ENCODE measurements at places on chromosomes 1 and 21. TPM values are rescaled to one million over a fixed set of nuclear protein-coding genes. Genes with fewer than 3 reads are reported as not detected.

LIN28A gene
- total RNA-seq = not detected

SPRR4 gene
- total RNA-seq = not detected

HYI gene
- 17.3 TPM for total RNA-seq

AUNIP gene
- not detected for total RNA-seq

TRIM58 gene
- total RNA-seq = 2.6 TPM

KCNK2 gene
- 0.12 TPM for total RNA-seq

PRRX1 gene
- total RNA-seq = 23.9 TPM

OR2L2 gene
- not detected for total RNA-seq

S100A2 gene
- not detected for total RNA-seq

BSND gene
- total RNA-seq = not detected

DNA sequence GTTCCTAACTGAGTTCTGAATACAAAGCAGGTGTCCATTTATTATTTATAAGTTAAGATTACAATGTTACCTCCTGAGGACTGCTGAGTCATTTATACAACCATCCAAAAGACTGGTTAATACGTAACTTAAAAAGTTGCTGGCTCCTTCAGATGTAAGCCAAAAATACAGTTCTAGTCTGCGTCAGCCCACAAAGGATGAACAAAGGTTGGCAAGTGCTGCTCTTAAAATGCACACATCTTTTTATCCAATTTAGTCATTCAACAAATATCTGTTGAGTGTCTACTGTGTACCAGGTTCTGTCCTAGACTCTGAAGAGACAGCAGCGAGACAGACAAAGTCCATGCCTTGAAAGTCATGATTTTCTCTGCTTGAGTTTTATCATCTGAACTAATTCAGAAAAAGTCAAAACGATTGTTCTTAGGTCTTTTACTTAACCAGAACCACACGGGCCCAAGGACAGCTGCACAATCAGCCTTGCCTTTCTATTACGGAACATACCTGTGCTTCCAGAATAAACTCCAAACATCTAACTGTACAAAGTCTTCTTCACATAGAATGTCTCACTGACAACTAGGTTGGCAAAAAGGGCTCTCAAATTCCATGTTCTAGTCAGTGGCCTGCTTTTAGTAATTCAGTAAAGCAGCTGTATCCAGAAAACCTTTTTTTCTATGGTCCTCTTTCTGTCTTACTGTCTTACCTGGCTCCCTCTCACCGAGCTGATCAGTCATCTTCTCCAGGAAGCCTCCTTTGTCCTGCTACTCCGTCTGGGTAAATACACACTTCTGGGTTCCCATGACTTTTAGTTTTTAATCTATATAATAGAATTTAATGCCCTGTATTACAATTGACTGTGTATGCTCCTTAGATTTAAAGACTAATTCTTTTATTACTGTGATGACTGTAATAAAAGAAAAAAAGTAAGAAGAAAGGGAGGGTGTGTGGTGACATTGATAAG, 15.5 kb upstream of the CNN3 start:
- no peak for DNase-seq

- no peak for DNase-seq
Observed at GRCh38 chr1:227214207-227214606, 104.1 kb downstream of the CDC42BPA start.

DNA sequence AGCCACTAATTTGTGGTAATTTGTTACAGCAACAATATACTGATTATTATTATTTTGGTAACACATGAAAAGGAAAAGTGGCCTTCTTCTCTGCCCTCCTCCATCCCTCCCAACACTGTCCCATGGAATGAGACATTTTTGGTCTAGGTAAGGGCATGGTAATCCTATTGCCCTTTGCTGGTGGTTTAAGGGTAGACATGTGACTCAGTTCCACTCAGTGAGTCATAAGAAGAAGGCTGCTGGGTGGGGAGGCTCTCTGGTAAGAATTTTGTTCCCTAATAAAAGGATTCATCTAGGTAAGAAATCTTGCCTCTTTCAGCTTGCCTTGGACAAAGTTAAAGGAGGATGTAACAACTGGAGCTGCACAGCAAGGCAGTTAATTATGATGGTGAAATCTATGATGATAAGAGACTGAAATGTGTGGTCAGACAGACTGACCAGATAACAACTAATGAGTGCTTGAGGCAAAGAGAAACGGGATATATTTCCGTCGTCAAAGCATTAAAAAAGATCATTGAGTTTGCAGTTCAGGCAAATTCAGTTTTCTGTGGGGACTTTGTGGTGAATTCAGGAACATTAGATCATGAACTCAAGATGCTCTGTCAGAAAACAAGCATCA, 232.0 kb upstream of the KCNK2 start:
- no peak for DNase-seq

DNA sequence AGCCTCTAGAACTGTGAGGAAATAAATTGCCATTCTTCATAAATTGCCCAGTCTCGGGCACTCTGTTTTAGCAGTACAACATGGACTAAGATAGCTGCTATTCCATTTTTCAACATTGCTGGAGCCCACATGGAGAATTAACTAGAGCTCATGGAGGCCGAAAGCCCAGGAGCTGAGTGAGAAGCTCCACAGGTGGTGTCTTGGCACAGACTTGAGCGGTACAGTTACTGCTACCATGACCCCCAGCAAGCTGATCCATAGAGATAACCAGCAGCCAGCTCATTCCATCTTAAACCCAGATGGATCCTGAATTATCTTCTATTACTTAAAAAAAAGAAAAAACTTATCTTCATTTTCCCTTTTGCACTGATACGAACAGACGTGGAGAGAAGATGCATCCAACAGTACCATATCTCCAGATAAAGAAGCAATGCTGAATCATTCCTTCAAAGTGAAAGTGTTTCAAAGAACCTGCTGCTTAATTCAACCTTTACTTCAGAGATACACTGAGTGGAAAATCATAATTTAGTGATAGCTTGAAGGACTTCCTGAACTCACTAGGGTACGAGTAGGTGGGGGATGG, 115.1 kb downstream of the SETD4 start:
- peak; percentile 21 for DNase-seq

DNA sequence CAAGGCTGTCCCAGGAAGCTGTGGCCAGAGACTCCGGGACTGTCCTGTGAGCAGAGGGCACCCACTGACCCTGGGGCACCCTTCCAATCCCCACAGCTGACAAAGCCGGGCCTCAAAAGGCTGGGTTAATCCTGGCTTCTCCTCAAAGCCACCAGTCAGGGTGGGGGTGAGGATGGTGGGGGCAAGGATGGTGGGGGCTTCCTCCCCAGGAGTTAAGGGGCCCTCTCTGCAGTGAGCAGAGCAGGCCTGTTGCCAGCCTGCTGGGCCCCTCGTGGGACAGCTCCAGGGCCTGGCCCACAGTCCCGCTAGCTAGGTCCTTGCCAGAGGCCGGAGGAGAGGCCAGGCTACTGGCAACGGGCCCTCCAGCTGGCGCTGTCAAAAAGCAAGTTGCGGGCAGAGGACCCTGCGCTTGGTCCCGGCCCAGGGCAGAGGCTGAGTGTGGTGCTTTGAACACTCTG, 37.9 kb upstream of the CCDC27 start:
- DNase-seq = no peak

GRCh38 chr1:222334026-222334680, 213.8 kb downstream of the HHIPL2 start:
- DNase-seq = no peak

- DNase-seq = no peak
Observed at GRCh38 chr1:234435620-234436019, 43.4 kb downstream of the TARBP1 start.

DNA sequence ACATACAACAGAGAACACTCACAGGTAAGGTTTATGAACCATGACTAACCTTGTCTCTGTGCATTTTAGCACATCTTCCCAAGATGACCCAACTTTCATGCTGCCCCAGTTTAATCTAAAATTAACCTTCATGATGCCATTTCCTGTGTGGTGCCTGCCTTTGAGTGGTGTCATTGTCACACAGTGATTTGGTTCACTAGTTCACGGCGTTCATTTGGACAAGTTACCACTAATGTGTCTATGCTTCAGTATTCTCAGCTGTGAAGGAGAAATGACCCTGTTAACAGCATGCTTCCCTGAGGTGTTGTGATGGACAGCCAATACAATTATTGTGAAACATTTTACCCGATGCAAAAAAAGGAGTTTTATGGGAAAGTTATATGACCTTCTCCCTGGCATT, 693.1 kb downstream of the RWDD3 start:
- no peak for DNase-seq

DNA sequence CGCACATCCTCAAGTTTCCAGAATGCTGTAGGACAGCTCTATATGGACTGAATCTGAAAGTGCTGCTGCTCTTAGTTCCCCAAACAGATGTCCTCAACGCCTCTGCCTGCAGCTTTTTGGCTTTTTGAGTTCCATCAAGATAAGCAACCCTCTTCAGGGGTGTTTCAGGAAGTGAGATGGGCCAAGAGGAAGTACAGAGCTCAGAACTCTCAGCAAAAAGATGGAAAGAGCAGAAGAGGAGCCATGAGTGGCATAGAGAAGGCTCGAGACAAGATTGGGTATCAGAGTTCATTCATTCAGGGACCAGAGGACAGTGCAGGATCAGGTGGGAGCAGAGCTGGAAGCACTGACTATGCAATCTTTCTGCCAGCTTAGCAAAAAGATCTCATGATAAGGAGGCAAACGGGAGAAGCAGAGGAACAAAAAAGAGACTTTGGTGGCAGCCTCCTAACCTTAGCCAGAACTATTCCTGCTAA, at the start of the genes ADORA3 and TMIGD3:
Gene ADORA3 (minus strand): TSS at position 49 of the 476 bp plus-strand sequence. CDS start 279 bp downstream, outside the sequence.
Gene TMIGD3 (minus strand): TSS at position 49 of the 476 bp plus-strand sequence. CDS start 279 bp downstream, outside the sequence.
- no peak for DNase-seq

DNA sequence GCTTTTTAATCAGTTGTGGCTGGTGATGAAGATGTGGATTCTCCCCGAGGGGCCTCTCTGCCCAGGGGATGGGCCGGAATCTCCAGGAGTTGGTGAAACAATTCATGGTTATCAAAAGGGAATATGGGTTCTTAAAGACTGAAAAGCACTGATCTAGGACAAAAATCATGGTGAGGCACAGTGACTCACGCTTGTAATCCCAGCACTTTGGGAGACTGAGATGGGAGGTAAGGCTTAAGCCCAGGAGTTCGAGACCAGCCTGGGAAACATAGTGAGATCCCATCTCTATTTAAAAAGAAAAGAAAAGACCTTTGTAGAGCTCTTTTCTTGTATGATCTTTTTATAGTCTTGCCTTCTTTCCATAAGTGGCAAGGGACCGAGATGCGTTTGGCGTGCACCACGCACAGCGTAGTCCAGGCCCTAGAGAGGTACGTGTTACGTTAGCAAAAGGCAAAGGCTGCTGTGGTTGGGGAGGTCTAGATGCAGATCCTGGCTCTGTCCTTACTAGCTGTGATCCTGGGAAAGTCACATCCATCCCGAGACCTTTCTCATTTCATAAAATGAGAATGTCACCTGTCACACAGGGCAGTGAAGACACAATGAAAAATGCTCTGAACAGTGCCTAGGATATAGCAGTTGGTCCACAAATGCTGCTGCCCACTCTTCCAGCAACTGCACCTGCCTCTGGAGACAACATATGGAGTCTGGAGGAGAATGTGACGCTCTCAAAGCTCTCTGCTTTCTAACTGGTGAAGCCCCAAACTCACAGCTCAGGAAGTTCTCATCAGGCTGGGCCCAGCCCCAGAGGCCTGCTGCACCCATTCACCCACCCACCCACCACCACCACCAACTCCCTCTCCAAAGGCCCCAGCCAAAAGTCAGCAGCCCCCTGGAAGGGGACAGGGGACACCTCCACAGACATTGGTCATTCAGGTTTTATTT, 54.8 kb downstream of the KIF21B start:
- DNase-seq = no peak

DNA sequence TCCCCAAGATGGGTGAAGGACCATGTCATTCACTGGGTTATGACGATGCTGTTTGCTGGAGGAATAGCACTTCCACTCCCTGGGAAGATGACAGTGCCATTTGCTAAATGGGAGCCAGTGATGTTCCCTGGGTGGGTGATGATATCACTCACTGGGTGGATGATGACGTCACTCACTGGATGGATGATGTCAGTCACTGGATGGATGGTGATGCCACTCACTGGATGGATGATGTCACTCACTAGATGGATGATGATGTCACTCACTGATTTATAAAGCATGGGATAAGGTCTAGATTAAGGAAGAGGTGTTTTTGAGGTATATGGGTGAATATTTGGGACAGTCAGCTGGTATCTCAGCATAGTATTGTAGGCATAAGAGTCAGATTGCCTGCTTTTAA, 457.2 kb downstream of the AJAP1 start:
- no peak for DNase-seq
